DMS79 (cell line): ENCODE measurements at places on chromosomes 13 and 19.

- DNase-seq = peak; percentile 12
Measured at GRCh38 chr19:40217934-40218890, at the start of gene TTC9B. TSS of gene TTC9B (minus strand) at chr19:40218384. CDS start at chr19:40218381, 3 bp downstream.

DNA sequence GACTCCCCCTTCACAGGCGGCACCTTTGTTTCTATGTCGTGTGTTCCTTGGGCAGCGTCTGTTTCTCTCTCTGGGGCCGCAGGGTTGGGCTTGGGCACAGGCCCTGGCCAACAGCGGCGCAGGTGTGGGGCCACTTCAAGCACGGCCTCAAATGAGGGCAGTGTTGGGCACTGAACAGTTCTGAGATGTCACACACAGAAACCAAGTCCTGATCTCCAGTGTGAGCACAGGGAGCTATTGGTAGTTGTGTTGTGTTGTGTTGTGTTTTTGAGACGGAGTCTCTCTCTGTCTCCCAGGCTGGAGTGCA, 42.7 kb downstream of the GATAD2A start:
- no peak for DNase-seq

- no peak for DNase-seq
Measured at GRCh38 chr19:343941-344624, 513 bp downstream of the MIER2 start.

- no peak for DNase-seq
Measured at GRCh38 chr13:106986687-106987426, 418.9 kb upstream of the ARGLU1 start.

DNA sequence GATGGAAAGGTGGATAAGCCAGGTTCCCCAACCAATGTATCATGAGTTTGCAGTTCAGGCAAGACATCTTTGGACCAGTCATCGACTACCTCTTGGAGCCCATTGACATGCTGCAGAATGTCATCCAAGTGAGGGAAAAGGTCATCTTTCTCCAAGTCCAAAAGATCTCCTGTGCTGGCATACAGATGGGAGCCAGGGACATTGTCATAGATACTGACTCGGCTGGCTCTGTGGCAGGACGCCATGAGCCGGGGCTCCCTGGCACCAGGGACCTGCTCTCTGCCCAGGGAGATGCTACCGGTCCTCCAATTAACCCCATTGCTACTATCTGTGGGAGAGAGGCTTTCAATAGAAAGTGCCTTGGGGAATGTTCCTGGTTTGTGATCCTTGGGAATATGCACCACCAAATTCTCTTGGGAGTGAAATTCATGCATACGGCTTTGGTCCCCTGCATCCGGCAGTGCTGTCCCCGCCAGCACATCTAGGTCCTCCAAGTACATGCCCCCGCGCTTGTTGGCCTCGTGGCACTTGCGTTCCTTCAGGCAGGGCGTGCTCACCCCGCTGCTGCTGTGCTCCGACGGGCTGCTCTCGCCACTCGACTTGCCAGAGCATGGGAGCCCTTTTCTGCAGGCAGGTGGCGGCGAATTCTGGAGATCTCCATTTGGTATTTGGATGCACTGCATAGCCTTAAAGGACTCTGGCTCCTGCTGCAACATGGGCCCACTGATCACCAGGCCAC, 113.0 kb downstream of the KL start:
- no peak for DNase-seq

GRCh38 chr19:50972795-50973376, 3.5 kb upstream of the KLK6 start:
- no peak for DNase-seq

GRCh38 chr13:70814684-70815083, 706.4 kb upstream of the KLHL1 start:
- DNase-seq = no peak
